ENCODE measurements at places on chromosomes 4 and X.

GRCh38 chrX:111465669-111466068 is 45.8 kb upstream of the SERTM2 start:
- no peak for DNase-seq

DNA sequence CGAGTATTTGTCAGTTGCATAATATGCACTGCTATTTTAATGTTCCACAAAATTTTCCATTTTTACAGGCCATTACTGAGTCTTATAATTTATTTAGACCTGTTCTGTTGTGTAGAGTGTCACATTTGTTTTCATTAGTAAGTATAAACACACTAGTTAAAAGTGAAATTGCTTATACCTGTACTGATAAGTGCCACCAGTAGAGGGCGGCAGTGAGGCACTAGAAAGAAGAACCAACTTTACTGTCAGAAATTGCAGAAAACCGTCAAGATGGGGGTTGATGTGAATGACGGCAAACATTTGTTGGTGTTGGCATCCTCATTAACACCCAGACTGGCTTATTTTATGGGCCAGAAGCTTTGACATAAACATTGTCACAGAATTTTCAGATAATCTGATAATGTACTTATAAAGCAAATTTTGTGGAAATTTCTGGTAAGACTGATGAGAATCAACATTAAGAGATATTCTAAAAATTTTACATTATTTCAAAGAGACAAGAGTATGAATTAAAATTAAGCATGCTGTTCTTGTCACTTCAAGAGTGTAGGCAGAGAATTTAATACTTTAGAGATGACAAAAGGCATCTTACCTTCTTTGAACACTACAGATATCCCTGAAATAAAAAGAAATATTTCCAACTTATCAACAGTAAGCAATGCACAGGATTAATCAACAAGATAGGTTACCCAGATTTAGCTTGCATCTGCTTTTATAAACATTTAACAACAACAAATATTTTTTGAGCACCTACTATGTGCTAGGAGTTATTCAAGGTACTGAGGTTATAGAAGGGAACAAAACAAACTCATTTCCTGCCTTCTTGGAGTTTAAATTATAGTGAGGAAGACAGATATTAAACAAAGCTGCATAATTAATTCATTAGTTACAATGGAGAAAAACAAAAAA is 24.9 kb downstream of the ALPK1 start:
- peak; percentile 33 for DNase-seq

DNA sequence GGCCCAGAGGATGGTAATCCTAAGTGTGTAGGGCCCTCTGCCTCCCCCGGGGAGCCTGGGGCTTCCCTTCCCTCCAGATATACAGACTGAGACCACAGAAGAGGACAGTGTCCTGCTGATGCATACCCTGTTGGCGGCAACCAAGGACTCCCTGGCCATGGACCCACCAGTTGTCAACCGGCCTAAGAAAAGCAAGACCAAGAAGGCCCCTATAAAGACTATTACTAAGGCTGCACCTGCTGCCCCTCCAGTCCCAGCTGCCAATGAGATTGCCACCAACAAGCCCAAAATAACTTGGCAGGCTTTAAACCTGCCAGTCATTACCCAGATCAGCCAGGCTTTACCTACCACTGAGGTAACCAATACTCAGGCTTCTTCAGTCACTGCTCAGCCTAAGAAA is 1.9 kb downstream of the TRO start:
- DNase-seq = no peak

- DNase-seq = peak; percentile 10
Measured at GRCh38 chr4:140856621-140857062, 100.5 kb upstream of the TBC1D9 start.

DNA sequence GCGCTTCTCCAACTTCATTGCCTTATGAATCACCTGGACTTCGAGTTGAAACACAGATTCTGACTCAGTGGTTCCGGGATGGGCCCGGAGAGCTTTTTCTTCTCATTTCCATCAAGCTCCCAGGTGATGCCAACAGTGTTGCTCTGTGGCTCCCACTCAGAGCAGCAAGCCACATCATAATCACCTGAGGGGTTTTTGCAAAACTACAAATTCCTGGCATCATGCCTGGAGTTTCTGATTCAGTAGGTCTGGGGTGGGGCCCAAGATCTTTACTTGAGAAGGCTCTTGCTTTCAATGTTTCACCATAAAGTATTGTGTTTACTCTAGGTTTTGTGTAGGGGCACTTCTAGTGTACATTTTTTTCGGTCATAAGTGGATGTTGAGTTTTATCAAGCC is 7.0 kb downstream of the MTM1 start:
- no peak for DNase-seq

GRCh38 chrX:129741880-129742758 is 3.3 kb downstream of the XPNPEP2 start:
- DNase-seq = no peak

DNA sequence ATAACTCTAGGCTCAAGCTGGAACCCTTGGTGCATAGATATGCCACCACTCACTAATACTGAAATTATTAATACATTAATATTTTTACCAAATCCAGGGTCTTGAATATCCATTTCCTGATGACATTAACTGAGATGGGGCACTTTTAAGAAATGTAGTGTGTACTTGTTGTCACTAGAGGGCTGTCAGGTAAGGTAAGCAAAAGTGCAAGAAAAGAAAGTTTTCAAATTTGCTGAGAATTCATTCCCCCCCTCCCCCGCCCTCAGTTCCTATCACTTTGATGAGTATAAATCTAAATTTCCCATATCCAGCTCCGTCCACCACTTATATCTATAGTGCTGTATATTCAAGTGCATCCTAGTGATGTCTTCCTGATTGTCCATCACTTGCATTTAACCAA is 20.5 kb upstream of the WDR44 start:
- no peak for DNase-seq

DNA sequence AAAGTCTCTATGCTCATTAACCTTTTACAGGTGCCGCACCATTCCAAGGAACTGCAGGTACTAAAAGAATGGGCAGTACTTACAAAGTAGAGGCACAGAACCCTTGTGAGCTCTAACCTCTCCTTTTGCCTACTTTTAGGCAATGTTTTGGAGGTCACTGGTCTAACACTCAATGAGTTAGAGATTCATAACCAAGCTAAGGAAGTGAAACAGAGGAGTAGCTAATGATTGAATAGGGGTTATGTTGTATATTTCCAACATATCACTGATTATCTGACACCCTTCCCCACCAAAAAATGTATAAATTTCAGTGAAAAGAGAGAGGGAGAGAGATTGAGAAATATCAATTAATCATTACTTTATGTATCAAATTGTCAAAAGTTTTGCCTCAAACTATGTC is 269.3 kb downstream of the PCDH7 start:
- DNase-seq = no peak

DNA sequence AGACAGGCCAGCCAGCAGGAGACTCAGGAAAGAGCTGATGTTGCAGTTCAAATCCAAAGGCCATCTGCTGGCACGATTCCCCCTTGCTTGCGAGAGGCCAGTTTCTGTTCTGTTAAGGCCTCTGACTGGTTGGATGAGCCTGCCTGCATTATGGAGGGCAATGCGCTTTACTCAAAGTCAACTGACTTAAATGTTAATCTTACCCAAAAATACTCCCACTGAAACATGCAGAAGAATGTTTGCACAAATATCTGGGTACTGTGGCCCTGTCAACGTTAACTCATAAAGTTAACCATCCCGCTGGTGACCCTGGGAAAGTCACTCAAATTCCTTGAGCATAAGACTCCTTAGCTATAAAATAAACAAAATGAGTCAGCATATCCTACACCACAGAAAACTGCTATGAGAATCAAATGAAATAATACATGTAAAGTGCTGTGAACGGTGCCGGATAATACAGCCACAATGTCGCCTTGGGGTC is 326.4 kb downstream of the EVC2 start:
- DNase-seq = peak; percentile 28

- no peak for DNase-seq
Measured at GRCh38 chrX:39643550-39643949, 454.2 kb downstream of the BCOR start.

GRCh38 chrX:85018471-85018870 is 14.8 kb downstream of the APOOL start:
- DNase-seq = no peak

GRCh38 chrX:123077631-123078030 is 106.4 kb upstream of the GRIA3 start:
- no peak for DNase-seq

- DNase-seq = no peak
Measured at GRCh38 chr4:73528171-73528570, 46.6 kb downstream of the AFM start.

- no peak for DNase-seq
Measured at GRCh38 chr4:83890231-83890630, 354.3 kb downstream of the GPAT3 start.

DNA sequence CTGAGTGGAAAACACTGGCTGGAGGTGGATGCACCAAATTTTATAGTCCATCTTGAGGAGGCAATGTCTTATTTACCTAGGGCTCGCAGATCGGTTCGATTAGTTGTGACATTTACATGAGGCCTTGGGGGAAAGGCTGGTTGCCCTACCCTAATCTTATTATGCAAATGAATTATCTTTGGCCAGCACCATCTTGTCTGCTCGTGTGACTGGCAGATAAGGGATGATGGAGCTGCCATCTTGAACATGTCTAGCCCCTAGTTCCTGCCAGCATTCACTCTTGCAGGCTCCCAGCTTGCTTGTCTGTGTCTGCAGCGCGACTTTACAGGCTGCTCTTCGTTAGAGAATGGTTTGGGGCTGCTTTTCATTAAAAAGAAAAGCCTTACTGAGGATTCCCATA is 61.9 kb downstream of the SEC24B start:
- DNase-seq = no peak

DNA sequence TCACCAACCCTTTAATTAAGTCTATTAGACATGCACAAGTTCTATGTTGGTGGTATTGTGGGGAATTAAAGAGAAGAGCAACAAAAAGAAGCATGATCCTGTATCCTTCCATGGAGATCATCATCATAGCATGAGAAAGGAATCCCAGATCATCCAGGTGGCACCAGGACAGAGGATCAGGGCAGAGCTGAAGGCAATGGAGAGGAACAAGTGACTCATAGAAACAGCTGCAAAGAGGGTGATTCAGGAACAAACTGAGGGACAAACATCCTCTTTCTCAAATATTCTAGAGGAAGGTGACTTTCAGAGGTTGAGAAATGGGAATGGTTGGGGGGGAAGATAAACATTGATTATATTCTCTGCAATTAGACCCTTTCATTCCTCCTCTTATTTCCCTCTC is 105.5 kb upstream of the OTUD4 start:
- no peak for DNase-seq

DNA sequence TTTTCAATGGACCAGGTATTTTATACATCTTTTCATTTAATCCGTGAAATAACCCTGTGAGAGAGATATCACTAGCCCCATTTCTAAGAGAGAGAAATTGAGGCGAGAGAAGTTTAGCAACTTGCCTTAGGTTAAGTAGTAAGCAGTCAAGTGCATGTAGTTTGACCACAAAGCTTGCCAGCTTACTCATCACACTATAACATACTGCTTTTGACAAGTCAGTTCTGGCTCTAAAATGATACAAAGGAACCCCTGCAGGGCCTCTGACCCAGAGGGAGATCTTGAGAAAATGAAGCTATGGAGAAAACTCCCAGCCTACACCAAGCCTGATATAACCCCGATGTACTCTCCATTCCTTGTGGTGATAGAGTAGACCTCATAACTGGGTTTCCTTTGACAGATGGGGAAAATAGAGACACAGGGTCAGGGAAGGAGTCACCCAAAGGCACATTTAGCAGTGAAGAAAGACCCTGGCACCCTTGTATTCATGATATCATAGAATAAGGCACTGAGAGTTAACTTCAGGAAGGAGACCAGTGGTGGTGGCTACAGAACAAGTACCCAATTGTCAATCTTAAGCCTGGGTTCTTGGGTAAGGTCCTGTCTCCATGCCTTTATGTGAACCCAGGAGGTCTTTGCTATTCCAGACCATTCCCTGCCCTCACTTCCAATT is 60.2 kb upstream of the MSN start:
- no peak for DNase-seq

DNA sequence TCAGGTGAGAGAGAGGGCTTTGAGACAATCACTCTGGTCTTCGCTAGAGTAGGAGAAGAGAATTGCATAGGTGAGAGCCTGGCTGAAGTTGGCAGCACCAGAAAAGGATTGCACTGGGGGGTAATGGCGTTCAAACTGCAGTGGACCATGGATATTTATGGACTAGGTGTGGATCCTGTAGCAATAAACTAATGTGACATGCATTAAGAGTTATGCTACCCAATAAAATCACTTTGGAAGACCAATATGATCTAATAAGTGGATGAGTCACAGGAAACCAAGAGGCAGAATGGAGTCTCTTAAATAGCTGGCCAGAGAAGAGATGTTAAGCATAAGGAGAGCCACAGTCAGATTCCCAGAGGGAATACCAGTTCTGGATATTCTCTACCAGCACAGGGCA is 259.8 kb downstream of the FBXO8 start:
- DNase-seq = no peak

- DNase-seq = peak; percentile 2
Measured at GRCh38 chrX:17944833-17945497, 83.9 kb upstream of the RAI2 start.

GRCh38 chrX:1657367-1658070 is 42.7 kb downstream of the ASMT start:
- DNase-seq = no peak

DNA sequence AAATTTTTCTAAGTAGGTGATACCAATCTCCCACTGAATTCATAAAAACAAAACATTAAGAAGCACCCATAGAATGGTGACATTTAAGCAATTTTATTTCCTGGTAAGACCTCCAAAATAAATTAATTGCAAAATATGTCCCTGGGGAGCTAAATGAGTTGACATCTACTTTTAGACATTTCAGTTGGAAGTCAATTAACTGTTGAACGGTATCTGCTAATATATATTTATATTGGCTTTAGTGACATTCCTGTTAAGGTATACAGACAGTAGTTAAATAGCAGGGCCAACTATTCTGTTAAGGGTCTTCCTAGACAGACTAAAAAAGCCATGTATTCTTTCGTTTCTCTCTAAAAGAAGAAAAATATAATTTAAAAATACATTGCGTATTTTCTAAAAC is at the start of gene PRR27:
PRR27 (plus strand) TSS at position 301 of the 400 bp plus-strand sequence. CDS start 139 bp downstream, outside the sequence.
- DNase-seq = no peak

DNA sequence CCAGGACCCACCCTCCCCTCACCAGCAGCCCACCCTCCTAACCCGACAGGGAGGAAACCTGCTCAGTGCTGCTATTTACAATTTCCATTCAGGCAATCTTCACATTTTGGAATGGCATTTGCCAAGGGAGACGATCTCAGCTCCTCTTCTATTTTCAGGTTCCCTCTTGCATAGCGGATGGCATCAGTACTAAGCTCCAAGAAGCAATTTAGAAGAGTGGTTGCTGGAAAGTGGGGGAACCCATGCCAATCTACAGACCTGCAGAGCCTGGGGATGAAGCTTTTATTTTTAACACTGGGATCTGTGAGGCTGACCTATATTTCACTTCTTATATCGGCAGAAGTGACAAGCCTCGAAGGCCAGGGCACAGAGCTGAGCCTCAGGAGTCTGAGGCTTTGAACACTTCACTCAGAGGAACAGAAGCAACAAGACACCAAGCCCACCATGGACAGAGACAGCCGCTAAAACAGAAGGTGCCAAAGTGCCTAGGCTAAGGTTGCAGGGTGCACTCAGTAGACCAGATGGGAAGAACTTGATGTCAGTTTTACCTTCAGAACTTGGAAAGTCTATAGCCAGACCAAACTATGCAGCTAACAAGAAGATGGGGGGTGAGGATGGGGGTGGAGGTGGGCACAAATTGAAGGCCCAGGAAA is 44.0 kb downstream of the SCD5 start:
- DNase-seq = no peak

GRCh38 chr4:184392316-184392715 is 82.0 kb downstream of the IRF2 start:
- DNase-seq = no peak

Data from stromal cell of bone marrow (primary cell).